Activated CD4-positive, alpha-beta T cell treated with anti-CD3 and anti-CD28 coated beads, Interleukin-2, amount 10 ng/mL, durations not matched to agents 24 days and 14 days (primary cell): ENCODE measurements at places on chromosomes 6 and 20.
A peak's percentile ranks its signal among the peaks of the same experiment; 100 is the strongest.

DNA sequence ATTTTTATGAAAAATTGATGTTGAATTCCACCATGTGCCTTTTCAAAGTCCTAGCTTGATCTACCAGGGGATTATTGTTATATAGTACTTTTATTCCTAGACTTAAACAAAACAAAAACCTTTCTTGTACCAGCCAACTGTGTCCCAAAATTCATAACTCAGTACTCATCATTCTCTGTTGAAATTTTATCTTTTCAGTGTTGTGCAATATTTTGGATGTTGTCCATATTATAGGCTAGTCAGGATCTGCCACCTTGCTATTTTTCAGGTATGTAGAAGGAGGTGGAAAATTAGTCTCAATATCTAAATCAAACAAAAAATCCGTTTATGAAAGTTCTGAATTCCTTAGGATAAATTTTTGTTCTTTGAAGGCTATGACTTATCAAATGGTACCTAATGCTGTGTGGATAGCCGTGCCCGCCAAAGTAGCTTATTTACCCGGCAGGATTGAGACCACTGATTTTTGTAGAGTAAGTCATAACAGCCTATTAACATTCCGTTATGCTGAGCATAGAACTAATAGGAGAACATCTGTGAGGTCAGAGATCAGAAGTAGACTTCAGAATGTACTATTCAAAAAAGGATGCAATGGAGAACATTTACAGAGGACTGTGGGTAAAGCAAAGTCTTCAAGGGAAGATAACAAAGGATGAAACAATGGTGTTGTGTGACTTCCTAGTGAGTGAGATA is 304.7 kb downstream of the SOX4 start:
- DNase-seq: no peak

- no peak for DNase-seq
These were observed 21.3 kb downstream of the AARS2 start for GRCh38 chr6:44291841-44292240.

DNA sequence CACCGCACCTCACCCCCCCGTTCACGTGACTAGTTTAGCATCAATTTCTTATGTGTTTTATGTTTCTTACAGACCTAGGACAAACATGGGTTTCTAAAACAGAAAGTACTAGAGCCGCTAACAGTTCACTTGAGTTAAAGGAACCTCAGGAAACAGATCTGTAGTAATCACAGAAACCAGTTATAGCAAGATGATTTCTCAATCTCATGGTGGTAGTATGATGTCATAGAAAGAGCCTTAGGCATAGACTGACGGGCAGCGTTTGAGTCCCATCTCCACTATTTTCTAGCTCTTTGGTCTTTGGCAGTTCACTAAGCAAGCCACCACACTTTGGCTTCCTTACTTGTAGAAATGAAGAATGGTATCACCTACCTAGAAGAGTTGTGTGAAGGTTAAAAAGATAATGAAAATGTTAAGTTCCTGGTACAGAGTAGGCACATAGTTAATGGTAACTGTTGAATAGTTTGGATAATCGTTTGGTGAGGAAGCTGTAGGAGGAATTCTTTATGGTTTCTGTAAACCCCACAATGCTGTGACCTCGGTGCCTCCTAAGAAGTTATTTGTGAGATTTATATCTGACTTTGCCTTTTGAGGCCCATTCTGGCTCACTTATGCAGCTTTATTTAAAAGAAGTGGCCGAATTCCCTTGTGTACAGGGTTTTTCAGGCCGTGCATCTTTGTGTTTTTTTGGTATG is 21.3 kb downstream of the CTNNBL1 start:
- DNase-seq: no peak

- DNase-seq: no peak
These were observed 150.4 kb upstream of the CCN2 start for GRCh38 chr6:132101535-132101934.

GRCh38 chr6:11123978-11124377 is 12.5 kb upstream of the ERVFRD-1 start:
- no peak for DNase-seq

DNA sequence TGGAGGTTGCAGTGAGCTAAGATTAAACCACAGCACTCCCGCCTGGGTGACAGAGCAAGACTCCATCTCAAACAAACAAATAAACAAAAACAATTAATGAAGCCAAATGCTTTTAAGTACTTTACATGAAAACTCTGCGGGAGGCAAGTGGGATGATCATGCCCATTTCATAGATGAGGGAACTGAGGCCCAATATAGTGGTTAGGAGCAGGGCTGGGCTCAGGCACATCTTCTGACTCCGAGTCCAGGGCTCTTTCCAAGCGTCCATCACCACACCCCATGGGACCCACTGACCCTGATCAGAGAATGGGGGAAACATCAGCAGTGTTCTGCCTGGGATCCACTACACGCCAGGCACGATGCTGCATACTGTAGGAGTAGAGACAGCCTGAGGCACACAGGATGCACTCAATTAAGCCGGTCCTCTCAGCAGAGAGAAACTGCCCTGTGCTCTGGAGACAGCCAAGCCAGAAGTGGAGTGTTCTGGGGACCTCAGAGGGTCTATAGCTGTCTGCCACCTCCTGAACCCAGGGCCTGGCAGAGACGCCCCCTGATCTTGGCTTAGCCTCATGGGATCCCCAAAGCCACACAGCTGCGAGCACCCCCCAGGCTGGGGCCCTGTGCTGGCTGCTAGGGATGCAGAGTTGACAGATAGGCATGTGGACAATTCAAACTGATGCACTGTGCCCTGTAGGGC is 13.5 kb downstream of the TTBK1 start:
- DNase-seq: no peak

DNA sequence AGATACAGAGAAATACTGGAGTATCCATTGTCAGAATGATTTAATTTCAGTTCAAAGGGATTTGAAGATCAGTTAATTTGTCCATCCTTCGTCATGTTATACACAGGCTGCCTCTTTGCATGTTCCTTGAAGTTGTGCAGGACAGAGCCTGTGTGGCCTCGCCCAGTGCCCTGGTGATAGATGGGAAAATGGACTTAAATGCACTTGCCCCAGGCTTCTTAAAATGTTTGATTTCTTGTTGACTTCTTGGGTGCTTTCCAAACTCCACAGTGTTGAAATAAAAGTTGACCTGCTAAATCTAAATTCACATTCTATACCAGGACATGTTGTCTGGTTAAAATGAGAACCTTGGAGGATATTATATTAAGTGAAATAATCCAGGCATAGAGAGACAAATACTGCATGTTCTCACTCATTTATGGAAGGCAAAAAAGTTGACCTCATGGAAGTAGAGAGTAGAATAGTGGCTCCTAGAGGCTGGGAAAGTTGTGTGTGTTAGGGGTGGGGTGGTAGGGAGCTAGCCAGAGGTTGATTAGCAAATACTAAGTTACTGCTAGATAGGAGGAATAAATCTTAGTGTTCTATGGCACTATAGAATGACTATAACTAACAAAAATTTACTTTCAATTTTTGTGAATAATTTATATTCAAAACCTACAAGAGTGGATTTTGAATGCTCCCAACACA is 25.3 kb downstream of the MARCKS start:
- DNase-seq: no peak

DNA sequence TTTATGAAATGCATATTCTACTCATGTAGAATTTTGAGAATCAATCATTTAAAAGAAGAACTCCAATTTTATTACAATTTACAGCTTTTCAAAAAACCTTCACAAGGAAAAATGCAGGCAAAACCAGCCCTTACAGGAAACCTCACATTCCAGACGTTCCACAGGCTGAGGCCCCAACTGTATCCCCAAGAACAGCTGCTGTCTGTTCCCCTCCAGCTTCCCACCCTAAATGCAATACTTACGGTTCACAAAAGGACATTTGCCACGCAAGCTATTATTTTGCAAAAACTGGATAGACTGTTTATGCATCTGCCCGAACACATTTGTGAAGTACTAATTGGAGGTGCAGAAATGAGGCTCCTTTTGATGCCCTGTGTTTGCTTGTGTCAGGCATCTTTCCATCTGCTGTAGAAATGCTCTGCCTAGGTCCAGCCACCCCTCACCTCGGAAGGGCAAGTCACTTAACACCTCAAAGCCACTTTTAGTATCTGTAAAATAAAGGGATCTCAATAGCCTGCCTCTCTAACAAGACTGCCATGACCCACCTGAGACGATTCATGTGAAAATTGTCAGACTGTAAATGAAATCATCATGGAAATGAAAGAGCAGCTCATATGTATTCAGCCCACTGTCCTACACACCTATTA is 26.5 kb downstream of the PDE10A start:
- no peak for DNase-seq

DNA sequence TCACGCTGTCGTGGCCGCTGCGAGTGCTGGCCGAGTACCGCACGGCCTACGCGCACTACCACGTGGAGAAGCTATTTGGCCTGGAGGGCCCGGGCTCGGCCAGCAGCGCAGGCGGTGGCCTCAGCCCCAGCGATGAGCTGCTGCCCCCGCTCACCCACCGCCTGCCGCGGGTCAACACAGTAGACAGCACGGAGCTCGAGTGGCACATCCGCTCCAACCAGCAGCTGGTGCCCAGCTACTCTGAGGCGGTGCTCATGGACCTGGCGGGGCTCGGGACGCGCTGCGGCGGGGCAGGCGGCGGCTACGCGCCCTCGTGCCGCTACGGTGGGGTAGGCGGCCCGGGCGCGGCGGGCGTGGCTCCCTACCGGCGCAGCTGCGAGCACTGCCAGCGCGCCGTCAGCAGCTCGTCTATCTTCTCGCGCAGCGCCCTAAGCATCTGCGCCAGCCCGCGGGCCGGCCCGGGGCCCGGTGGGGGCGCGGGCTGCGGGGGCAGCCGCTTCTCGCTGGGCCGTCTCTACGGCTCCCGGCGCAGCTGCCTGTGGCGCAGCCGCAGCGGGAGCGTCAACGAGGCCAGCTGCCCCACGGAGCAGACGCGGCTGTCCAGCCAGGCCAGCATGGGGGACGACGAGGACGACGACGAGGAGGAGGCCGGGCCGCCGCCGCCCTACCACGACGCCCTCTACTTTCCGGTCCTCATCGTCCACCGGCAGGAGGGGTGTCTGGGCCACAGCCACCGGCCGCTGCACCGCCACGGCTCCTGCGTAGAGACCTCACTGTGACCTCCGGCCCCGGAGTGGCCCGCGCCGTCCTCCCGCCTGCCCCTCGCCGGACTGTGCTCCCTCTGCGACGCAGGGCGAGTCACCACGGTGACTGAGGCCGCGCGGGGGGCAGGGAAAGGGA is 5.7 kb downstream of the TMEM151B start:
- DNase-seq: peak; percentile 77

- DNase-seq: no peak
These were observed 118.1 kb downstream of the UST start for GRCh38 chr6:148864941-148865340.

DNA sequence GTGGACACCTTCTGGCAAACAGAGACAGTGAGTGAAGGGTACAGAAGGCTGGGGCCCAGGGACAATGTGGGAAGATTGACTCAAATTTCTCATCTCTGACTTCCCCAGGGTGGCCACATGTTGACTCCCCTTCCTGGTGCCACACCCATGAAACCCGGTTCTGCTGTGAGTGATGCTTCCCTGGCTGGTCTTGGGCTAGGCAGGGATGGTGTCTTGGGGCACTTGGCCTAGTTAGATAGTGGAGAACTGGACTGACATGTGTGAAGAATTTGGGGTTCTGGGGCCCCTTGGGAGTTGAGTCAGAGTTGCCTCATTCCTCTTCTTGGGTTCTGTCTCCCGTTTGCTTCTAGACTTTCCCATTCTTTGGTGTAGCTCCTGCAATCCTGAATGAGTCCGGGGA is 34.2 kb downstream of the GSS start:
- DNase-seq: no peak

DNA sequence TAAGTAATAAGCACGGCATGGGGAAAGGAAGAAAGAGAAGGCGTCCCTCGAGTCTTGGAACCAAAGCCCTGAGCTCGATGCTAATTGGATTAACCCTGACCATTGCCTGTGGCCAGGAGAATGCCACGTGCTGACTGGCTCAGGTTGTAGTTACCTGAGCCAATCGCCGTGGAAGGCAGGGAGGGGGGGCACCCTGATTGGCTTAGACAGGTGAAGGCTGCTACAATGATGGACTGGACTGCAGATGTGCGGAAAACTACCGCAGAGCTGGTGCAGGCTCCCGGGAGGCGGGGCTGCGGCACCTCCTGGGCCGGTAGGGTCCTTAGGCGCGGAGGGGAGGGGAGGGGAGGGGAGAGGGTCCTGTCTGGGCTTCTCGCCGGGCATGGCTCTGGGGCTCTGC is 121.3 kb downstream of the TFAP2C start:
- no peak for DNase-seq

DNA sequence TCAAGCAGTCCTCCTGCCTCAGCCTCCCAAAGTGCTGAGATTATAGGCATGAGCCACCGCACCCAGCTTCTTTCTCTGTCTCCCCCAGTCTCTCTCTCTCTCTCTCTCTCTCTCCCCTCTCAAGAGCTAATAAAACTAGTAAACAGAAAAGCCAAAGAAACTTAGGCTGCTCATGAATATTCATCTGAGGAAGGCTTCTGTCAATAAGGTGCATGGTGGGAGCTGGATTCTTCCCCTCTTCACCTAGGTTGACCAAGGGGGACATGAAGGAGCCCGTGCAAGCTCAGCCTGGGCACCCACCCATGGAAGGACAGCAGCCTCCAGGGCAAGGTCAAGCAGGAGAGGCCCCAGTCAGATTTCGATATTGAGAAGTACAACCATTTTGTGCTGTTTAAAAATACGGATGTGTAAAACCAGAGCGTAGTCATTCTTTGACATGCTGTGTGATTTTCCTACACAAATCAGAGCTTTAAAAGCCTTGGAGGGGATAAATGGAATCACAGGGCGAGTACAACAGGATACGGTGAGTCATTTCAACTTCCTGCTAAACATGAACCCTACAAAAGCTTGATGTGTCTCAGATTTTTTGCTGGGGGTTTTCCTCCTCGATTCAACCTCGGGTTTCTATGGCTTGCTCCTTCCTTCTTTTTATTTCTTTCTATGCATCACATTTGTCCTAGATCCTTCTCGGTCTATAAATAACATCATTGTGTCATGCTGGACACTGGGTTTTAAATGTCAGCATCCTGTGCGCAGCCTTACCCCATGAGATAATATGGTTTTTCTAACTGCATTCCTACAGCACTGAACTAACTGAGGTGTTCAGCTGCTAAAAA is 368.9 kb upstream of the JARID2 start:
- DNase-seq: peak; percentile 81

DNA sequence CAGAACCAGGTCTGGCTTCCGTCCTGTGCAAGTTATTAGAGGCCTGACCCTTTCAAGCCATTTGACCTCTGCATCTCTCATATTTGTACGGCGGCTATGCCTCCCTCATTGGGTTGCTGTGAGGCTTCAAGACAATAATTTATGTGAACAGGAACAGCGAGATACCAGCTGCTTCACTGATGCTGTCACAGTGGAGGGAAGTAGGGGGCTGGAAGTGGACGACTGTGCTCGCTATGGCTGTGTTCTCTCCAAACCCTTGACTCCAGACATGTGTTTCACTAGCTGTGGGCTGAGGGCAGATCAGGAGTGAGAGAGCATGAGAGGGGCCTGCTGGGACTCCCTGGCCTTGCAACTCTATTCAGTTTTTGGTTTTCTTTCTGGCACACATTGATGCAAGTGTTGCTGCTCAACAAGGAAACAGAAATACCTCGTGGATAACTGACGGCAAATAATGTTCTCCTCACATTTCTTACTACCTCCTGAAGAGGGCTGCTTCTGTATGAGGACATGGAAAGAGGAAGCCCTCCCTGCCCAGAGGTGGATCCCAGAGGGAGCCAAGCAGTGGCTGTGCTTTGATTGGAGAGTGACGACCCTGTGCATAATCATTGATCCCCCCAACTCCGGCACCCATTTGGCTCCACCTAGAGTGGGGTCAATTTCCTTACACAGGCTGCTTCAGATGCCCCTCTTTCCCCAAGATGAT is 34.7 kb upstream of the SCP2D1 start:
- peak; percentile 42 for DNase-seq
